ENCODE measurements at places on chromosomes 11 and 22.
A peak's percentile ranks its signal among the peaks of the same experiment; 100 is the strongest.

- DNase-seq = no peak
These were observed 5.9 kb upstream of the GLB1L3 start for GRCh38 chr11:134270250-134270714.

GRCh38 chr11:326842-327580 lies 6.4 kb upstream of the IFITM3 start:
- DNase-seq = peak; percentile 73

- DNase-seq = no peak
These were observed 32.7 kb upstream of the DDX10 start for GRCh38 chr11:108632041-108632704.

DNA sequence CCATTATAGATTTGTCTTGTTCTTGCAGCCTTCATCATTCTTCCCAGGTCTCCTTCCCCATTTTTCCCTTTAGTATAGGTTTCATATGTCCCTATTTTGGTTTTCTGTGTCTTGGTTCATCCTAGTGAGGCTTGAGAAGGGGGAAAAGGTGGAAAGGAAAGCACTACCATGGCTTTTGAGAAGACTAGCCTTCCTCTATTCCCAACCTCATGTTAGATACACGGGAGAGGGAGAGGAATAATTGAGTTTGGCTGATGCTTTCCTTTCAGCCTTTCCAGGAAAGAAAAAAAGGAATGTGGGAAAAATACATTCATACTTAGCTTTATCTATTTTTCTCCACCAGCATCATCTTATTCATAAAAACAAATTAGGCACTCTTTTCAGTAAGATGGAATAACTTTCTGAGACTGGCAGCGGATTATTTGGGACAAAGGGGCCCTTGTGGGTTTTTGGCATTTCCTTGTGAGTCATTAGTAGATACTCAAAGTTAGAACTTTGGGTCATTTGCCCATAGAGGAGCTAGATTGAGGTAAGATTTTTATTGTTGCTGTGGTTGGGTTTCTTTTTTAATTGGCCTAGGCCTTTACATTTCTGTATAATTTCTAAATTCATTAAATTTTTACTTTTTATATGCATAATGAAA lies 23.8 kb downstream of the CAPRIN1 start:
- no peak for DNase-seq

GRCh38 chr11:112963368-112963955 lies 2.2 kb downstream of the NCAM1 start:
- no peak for DNase-seq

DNA sequence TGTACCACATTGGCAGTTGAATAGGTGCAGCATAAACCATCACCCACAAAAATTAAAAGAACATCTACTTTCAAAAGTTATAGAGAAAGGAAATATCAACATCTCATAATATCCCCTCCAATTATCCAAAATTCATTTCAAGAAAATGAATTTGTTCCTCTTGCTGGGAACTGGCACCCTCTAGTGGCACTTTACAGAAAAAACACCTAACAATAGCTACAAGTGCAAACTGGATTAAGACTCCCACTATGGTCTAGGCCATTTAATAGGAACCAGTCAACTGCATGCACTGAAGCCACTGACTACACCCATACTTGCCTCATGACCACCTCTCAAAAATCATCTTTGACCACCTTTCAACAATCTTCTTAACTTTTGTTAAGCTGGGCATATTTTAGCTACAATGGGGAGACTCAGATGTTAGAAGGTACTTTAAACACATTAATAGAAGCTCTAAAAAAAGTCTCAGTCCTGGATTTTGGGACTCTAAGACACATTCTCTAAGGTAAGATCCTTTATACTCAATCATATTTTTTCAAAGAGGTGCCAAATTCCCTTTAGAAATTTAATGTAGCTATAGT lies 17.3 kb downstream of the TRAF6 start:
- DNase-seq = no peak

DNA sequence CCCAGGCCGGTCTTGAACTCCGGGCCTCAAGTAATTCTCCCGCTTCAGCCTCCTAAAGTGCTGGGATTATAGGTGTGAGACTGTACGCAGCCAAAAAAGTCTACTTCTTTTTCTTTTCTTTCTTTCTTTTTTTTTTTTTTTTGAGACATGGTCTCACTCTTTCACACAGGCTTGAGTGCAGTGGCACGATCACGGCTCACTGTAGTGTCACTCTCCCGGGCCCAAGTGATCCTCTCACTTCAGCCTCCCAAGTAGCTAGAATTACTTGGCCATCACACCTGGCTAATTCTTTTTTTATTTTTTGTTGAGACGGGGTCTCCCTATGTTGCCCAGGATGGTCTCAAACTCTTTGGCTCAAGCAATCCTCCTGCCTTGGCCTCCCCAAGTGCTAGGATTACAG lies 3.6 kb upstream of the UBE2L3 start:
- DNase-seq = no peak

DNA sequence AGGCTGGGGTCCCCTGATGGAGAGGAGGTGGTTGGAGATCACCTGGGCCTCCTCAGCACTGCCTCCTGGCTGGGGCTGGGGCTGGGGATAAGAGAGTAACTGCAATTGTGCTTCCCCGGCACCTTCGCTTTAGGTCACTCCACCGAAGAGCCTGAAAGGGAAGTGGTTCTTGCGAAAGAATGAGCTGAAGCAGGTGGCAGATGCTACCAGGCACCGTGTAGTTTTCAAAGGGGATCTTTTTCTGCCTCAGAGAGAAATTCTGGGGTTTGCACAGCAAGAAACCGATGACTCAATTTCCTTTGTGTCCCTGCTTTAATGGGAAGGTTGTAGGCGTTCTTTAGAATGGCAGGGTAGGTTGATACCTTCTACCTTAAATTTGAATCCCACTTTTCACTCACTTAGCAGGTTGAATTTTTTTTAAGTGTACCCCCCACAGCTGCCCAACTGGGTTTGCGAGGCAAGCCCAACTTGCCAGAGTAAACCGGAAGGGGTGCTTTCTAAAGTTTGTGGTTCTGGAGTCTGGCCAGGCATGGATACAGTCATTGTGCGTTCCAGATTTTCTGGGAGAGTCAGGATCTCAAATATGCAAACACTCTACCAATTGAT lies 5.3 kb downstream of the CD44 start:
- peak; percentile 64 for DNase-seq

GRCh38 chr11:86931548-86932258 lies 23.5 kb downstream of the FZD4 start:
- no peak for DNase-seq

- DNase-seq = no peak
These were observed 3.7 kb downstream of the TRMT112 start for GRCh38 chr11:64313491-64314145.

DNA sequence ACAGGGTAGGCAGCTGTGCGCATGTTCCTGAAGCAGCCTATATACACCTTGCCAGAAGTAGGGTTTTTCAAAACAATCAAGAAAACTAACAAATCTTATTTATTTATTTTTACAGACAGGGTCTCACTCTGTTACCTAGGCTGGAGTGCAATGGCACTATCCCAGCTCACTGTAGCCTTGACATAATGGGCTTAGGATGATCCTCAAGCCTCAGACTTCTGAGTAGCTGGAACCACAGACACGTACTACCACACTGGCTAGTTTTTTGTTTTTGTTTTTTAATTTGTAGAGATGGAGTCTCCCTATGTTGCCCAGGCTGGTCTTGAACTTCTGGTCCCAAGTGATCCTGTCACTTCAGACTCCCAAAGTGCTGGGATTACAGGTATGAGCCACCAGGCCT lies 25.7 kb downstream of the CLTCL1 start:
- no peak for DNase-seq

GRCh38 chr11:75380716-75381420 lies 18.4 kb upstream of the RPS3 start:
- no peak for DNase-seq

DNA sequence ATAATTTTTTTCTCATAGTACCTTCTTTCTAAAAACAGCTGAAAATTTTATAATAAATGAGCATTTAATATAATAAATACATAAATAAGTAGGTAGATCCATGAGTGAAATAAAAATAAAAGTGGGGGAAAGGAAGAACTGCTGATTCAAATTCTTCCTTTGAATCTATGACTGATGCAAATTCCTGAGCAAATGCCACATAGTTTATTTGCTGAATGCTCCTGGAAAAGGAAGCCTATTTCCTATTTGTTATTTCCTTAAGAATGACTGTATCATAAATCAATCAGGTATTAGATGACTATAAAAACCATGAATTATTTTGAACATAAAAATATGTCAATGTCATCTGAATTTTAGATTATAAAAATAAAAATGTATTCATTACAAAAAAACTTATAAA lies 16.6 kb downstream of the BTBD10 start:
- DNase-seq = no peak

DNA sequence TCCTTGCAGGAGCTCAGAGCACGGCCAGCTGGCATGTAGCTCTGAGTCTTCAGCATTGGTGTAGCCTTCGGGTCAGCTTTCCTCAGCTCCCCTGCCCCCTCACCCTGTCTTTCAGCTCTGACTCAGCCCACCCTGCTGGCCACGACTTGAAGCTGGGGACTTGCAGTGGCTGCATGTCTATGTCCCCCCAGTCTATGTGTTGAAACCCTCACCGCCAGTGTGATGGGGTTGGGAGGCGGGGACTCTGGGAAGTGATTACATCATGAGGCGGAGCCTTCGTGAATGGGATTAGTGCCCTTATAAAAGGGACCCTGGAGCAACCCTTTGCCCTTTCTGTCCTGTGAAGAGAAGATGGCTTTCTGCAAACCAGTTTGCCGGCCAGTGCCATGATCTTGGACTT lies 111.1 kb downstream of the CTTN start:
- no peak for DNase-seq

GRCh38 chr11:117876059-117876340 lies 458 bp downstream of the FXYD6 start:
- DNase-seq = no peak

DNA sequence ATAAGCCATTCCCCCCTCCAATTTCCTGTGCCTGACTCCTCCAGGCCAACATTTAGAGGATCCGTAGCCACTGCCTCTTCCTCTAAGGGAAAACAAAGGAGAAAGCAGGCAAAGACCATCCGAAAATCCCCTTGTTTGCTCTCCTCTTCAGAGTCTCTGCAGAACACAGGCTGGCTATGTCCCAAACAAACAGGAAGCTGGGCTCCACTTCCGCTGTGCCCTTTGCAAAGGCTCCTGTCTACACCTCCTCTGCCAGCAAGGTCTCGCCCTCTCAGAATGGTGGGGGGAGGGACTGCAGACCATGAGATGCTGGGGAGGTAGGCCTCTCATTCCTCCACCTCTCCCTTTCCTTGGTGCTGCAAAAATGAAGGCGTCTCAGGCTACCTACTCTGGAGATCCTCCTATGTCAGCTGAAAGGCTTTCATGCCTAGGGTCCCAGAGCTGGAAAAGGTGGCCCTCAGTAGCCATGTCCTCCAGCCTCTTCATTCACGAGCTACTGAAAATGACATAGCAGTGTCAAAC lies 596.2 kb downstream of the BUD13 start:
- no peak for DNase-seq

- no peak for DNase-seq
These were observed 5.2 kb downstream of the IFT27 start for GRCh38 chr22:36770513-36771231.

DNA sequence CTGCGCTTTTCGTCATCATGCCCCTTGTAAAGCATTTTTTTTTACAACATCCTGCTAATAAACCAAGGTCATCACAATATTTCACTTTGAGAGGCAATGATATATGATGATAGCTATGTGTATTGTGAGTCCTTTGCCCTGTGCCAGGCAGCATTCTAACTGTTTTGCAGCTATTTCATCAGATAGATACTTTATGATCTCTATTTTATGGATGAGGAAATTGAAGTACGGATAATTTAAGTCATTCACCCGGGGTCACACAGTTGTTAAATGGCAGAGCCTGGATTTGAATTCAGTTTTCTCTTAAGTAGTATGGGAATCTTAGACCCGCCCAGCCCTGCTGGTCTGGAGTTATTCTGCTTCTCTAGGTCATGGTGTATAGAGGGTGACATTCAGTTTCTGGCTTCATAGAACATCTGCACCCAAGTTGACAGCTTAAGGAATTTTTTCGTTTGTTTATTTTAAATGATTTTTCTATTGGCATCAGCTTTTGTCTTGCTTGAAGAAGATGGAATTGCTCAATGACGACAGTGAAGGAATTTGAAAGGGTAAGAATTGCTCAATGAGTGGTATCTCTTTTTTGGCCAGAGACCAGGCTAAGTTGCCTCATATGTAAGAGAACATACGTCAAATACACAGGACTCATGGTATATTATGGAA lies 926 bp downstream of the PRR5L start:
- DNase-seq = no peak

- DNase-seq = no peak
These were observed 253.2 kb downstream of the LARGE1 start for GRCh38 chr22:33666961-33667619.

Measured in central memory CD8-positive, alpha-beta T cell (primary cell).